ENCODE measurements at places on chromosomes 1 and 21. TPM values are rescaled to one million over a fixed set of nuclear protein-coding genes. Genes with fewer than 3 reads are reported as not detected.

GRCh38 chr1:43354936-43355335, 3.8 kb upstream of the CDC20 start:
- no peak for DNase-seq

- DNase-seq, result no peak
These were observed 31.2 kb upstream of the LRRC3 start for GRCh38 chr21:44423941-44424607.

DNA sequence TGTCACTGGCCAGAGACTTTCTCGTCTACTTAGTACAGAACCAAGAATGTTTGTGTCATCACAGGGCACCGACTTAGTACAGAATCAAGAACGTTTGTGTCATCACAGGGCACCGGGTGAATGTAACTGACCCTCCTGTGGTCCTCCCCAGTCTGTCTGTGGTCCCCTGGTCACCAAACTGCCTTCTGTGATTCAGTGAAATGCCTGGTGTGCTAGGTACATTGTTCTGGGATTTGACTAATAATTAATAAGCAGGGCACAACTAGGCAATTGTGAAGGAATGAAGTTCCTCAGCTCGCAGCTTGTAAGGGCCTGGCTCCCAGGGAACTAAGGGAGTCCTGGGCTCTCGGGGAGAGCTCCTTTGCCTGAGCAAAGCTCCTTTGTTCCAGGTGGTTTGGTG, 7.2 kb downstream of the MECR start:
- DNase-seq, result no peak

Gene TMEM61
- not detected for total RNA-seq

Gene ZNF695
- 3.2 TPM for total RNA-seq

GRCh38 chr1:166489670-166490436, 323.1 kb upstream of the FAM78B start:
- no peak for DNase-seq

DNA sequence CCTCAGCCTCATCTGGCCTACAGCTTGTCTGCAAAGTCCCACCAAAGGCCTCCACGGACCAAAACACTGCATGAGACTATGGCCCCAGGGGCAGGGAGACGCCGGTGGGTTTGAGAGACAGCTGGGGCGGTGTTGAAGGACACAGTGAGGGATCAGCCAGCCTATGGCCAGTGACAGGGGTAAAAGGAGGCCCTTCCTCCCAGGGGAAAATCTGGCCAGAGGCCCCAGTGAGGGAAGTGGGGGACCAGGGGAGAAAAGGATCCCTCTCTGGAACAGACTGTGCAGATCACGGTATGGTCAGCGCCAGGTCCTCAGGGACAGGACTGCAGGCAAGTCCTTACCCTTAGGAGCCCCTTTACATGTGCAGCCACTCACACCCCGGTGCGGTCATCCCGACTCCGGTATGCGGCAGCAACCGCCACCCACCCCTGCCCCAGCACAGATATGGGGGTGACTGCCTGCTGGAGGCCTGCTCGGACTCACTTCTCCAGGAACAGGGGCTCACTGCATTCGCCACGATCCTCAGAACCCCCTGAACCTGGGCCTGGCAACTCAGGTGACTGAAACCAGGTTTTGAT, 1.3 kb downstream of the CERS2 start:
- DNase-seq, result no peak

Gene FNDC5
- total RNA-seq, result 5.5 TPM

DNA sequence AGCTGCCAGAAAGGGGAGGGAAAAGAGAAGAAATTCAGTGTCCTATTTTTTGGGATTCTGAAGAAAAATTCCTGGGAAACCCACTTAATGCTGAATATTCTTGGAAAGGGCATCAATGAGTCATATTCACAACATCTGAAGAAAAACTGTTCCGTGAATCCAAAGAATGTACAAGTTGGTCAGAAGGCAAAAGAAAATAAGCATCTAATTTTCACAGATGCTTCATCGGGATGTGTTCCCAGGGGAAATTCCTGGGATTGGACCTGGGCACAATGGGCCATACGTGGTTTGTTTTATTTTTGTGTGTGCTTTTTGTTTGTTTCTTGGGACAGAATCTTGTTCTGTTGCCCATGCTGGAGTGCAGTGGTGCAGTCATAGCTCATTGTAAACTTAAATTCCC, 112.2 kb downstream of the MAP3K21 start:
- no peak for DNase-seq

DNA sequence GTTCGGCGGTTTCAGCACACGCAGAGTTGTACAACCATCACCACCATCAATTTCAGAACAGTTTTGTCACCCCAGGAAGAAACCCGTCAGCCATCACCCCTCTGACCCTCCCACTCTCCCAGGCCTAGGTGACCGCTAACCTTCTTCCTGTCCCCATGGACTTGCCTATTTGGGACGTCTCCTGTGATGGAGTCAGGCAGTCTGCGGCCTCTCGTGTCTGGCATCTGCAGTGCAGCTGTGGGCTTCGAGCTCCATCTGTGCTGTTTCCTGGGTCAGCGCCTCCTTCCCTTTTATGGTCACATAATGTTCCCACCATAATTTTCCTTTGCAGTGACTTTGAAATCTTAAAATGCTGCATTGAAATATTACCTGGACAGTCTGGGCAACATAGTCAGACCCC, 24.4 kb downstream of the SLC45A1 start:
- DNase-seq, result no peak

DNA sequence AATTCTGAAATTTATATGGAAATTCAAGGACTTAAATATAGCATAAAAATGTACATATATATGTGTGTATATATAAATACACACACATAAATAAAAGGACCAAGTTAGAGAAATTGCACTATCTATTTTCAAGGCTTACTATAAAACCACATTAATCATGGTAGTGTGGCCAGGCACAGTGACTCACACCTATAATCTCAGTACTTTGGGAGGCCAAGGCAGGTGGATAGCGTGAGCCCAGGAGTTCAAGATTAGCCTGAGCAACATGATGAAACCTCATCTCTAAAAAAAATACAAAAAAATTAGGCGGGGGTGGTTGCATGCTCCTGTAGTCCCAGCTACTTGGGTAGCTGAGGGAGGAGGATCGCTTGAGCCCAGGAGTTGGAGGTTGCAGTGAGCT, 171.4 kb upstream of the GORAB start:
- DNase-seq, result no peak

DNA sequence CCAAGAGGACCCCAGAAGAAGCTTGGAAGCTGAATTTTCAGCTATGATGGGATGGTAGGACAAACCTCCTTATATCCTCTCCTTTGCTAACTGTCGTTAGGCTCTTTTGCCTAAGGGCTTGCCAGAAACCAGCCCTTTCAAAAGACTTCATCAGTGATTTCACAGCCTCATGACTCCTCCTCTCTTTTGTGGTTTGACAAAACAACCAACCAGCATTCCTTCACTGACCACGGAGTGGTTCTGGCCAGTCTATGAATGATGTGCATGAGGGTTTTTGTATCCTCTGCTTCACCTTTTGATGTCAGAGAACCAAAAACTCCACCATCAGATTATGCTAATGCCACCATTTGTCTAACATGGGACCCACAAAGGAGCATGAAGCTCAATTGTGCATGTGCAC, 116.9 kb upstream of the COA6 start:
- DNase-seq, result no peak

- DNase-seq, result no peak
These were observed 427.7 kb downstream of the MATN1 start for GRCh38 chr1:30295674-30296073.

GRCh38 chr1:245549996-245550719, 395.4 kb downstream of the KIF26B start:
- DNase-seq, result peak; percentile 47

DNA sequence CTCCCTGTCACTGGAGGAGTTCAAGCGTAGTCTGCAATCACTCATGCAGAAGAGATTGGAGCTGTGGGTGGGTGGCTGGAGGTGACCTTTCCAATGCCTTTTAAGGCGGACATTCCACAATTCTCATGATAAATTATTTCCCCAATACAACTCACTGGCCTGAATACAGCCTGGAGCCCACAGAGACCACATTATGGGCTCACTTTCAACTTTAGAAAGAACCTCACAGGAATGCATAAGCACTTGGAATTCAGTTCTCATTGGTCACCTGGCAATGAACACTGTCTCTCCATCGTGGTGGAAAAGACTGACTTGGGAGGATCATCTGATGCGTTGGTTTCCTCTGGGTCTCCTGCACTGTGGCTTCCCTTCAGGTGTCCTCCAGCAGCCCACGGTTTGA, 151.8 kb upstream of the KCND3 start:
- DNase-seq, result no peak

DNA sequence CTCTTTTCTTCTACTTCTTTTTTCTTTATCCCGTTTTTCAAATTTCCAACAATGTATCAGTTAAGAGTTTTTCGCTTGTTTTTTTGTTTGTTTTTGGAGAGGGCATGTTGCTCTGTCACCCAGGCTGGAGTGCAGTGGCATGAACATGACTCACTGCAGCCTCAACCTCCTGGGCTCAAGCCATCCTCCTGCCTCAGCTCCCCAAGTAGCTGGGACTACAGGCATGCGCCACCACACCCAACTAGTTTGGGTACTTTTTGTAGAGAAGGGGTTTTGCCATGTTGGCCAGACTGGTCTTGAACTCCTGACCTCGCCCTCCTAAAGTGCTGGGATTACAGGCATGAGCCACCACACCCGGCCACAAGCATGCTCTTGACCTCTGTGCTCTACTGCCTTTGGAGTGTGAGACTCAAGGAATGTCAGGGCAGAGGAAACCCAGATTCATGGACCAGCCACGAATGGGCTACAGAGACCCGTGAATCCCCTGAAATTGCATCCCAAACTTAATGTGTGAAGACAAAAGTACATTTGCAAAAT, 65.1 kb upstream of the HSD17B7 start:
- no peak for DNase-seq

- DNase-seq, result no peak
These were observed 13.4 kb downstream of the AADACL4 start for GRCh38 chr1:12657060-12657884.

Gene SPRR2G
- not detected for total RNA-seq

Gene SELP
- 0.21 TPM for total RNA-seq
